ENCODE measurements at places on chromosomes 5 and 9. TPM values are rescaled to one million over a fixed set of nuclear protein-coding genes. Genes with fewer than 3 reads are reported as not detected.

CXCL14 gene
- polyA plus RNA-seq, result not detected

DNA sequence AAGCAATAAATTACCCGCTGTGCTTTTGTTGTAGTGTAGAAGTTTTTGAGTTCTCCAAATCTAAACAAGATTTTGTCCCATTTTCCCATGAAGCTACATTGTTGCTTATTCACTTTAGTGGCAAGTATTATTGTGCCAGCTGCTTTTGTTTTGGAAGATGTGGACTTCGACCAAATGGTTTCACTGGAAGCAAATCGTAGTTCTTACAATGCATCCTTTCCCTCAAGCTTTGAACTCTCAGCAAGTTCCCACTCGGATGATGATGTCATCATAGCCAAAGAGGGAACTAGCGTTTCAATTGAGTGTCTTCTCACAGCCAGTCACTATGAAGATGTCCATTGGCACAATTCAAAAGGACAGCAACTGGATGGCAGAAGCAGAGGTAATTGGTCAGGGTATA, 10.9 kb downstream of the MFAP3 start:
- H3K27me3 ChIP-seq, result no peaks in the 10 kb centered on the region
- DNase-seq, result no peak
- peaks cover 2% of the 10 kb centered on the region for H3K4me1 ChIP-seq
- H3K4me3 ChIP-seq, result no peak overlapping the region
- no peak overlapping the region for H3K27ac ChIP-seq

DNA sequence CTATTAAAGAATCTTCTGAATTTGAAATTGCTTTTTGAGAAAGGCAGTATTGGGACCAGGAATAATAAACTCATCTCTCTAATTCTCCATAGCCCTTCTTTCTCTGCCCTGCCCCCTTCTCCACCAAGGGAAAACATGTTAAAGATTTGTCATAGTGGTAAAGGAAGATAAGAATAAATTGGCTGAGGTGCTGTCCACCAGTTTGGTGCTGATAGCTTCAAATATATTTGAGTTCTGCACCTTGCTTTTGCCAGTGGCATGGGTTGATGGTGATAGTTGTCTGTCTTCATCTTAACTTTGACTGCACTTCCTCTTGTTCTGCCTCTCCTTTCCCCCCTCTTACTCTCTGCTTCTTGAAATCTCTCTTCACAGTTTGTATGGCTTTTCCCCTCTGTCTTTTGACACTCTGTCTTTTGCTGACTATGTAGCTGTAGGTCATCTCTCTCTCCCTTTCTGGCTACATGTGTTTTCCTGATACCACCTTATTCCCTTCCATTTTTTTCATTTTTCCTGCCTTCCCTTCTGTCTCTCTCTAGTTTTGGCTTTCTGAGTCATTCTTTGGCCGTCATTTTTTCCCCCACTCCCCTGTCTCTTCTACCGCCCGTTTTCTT, 56.6 kb downstream of the NDUFS4 start:
- H3K4me3 ChIP-seq, result no peak overlapping the region
- no peaks in the 10 kb centered on the region for H3K36me3 ChIP-seq
- no peaks in the 10 kb centered on the region for H3K27me3 ChIP-seq
- no peak for DNase-seq
- H3K4me1 ChIP-seq, result peaks cover 10% of the 10 kb centered on the region
- no peak overlapping the region for H3K27ac ChIP-seq

ACTBL2 gene
- polyA plus RNA-seq, result not detected

ANKRD55 gene
- 0.13 TPM for polyA plus RNA-seq

- no peaks in the 10 kb centered on the region for H3K36me3 ChIP-seq
- no peak overlapping the region for H3K4me3 ChIP-seq
- H3K27ac ChIP-seq, result no peak overlapping the region
- H3K4me1 ChIP-seq, result no peaks in the 10 kb centered on the region
- DNase-seq, result no peak
Observed at GRCh38 chr9:2494562-2494961, 127.0 kb upstream of the VLDLR start.

- no peaks in the 10 kb centered on the region for H3K36me3 ChIP-seq
- no peak overlapping the region for H3K27ac ChIP-seq
- no peaks in the 10 kb centered on the region for H3K4me1 ChIP-seq
- DNase-seq, result no peak
- H3K27me3 ChIP-seq, result no peaks in the 10 kb centered on the region
- H3K4me3 ChIP-seq, result no peak overlapping the region
Observed at GRCh38 chr9:30015073-30015472, 2369.4 kb upstream of the ACO1 start.

DNA sequence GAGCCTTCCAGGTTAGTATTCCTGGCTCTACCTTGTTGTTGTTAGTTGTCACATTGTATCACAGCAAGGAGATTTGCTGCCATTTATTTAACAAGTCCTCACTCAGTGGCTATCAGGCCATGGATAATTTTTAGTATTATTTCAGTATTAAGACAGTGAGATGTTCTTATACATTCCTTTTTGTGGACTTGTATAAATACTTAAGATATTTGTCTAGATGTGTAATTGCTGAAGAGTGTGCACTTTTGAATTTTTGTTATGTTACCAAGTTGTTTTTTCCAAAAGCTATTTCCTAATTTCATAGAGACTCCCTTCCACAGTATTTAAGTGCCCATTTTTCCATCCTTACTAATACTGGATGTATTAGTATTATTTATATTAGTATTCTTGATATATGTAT, 22.0 kb downstream of the SLC36A1 start:
- no peaks in the 10 kb centered on the region for H3K27me3 ChIP-seq
- no peak overlapping the region for H3K4me3 ChIP-seq
- peaks cover 36% of the 10 kb centered on the region for H3K36me3 ChIP-seq
- DNase-seq, result no peak

DNA sequence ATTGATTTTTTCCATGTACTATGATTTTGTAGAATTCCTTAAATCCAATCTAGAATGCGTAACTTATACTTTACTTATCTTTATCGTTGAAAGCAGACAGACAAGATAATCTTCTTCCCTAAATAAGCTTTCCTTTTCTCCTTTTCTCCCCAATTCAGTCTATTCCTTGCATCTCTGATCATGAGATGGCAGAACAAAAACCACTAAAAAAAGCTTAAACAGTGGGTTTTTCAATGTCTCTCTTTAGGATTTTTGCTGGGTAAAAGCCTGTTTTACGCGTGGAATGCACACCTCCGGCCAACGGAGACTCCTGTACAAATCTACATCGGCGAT, 755 bp downstream of the CDKN2B start:
- H3K4me1 ChIP-seq, result peaks cover 28% of the 10 kb centered on the region
- H3K27me3 ChIP-seq, result peaks cover 51% of the 10 kb centered on the region
- no peak for DNase-seq
- peak overlapping the region; percentile 88 for H3K4me3 ChIP-seq
- H3K27ac ChIP-seq, result no peak overlapping the region

GRCh38 chr9:109767404-109767803, 12.6 kb upstream of the PALM2AKAP2 start:
- H3K36me3 ChIP-seq, result no peaks in the 10 kb centered on the region
- peaks cover 60% of the 10 kb centered on the region for H3K27me3 ChIP-seq
- DNase-seq, result no peak

PTGER4 gene
- polyA plus RNA-seq, result 21.4 TPM

DNA sequence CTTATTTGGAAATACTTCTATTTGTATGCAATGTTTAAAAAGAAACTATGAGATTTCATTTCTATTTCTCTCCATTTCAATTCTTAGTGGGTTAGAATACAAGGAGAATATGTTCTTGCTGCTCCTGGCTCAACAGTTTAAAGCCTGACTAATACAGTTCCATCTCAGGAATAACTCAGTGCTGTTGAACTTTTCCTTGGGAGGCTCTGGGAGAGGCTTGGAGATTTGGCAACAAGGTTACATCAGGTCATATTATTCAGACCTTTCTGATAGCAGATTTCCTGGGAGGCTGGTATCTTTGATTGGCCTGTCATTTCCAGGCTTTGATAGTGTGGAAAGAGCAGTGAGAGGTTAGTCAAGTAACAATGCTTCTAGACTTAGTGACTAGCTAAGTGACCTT, 481.7 kb upstream of the KLF4 start:
- H3K27ac ChIP-seq, result no peak overlapping the region
- H3K4me3 ChIP-seq, result no peak overlapping the region
- H3K36me3 ChIP-seq, result no peaks in the 10 kb centered on the region
- peaks cover 5% of the 10 kb centered on the region for H3K27me3 ChIP-seq
- DNase-seq, result no peak

DOCK2 gene
- polyA plus RNA-seq, result 92.5 TPM

GRCh38 chr5:95102080-95102479, 182.8 kb downstream of the MCTP1 start:
- H3K27me3 ChIP-seq, result no peaks in the 10 kb centered on the region
- no peak overlapping the region for H3K27ac ChIP-seq
- H3K4me1 ChIP-seq, result no peaks in the 10 kb centered on the region
- H3K36me3 ChIP-seq, result no peaks in the 10 kb centered on the region

DNA sequence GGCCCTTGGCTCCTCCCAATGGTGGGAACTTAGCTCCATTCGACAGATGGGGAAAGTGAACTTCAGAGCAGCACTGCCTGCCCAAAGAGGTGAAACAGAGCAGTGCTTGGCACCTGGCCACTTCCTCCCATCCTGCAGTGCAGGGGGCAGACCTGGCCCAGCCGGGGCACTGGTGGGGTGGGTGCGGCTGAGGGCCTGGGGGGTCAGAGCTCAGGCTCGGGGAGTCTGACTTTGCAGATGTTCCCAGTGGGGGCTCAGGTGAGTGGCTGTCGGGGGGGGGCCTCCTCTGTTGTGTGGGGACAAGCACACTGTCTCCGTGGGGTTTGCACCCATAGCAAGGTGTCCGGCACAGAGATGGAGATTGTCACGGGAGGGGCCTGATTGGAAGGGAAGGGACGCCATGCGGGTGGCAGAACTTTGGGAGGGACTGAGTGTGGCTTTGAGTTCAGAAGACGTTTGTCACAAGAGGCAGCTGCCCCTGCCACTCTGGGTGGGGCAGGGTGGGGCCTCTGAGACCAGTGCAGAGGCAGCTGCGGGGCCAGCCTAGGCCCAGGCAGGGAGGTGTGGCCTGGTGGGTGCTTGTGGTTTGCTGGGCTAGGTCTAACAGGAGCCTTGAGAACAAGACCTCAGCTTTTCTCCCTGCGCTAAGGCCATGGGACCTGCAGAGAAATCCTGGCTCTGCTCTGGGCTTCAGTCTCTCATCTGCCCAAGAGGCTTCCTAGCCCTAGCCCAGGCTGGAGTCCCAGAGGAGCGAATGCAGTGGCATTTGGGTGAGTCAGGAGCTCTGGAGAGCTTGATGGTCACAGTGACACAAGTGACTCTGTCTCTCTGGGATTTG, 2.5 kb downstream of the MYMK start:
- no peaks in the 10 kb centered on the region for H3K36me3 ChIP-seq
- no peaks in the 10 kb centered on the region for H3K4me1 ChIP-seq
- no peak for DNase-seq
- no peak overlapping the region for H3K4me3 ChIP-seq
- no peak overlapping the region for H3K27ac ChIP-seq
- peaks cover 19% of the 10 kb centered on the region for H3K27me3 ChIP-seq

CCDC69 gene
- 76.4 TPM for polyA plus RNA-seq

TIMD4 gene
- polyA plus RNA-seq, result not detected

FRRS1L gene
- not detected for polyA plus RNA-seq

- H3K4me3 ChIP-seq, result no peak overlapping the region
- H3K36me3 ChIP-seq, result no peaks in the 10 kb centered on the region
- peaks cover 5% of the 10 kb centered on the region for H3K4me1 ChIP-seq
- H3K27me3 ChIP-seq, result peaks cover 30% of the 10 kb centered on the region
- no peak overlapping the region for H3K27ac ChIP-seq
Observed at GRCh38 chr9:136089697-136090045, 5.4 kb downstream of the NACC2 start.

DNA sequence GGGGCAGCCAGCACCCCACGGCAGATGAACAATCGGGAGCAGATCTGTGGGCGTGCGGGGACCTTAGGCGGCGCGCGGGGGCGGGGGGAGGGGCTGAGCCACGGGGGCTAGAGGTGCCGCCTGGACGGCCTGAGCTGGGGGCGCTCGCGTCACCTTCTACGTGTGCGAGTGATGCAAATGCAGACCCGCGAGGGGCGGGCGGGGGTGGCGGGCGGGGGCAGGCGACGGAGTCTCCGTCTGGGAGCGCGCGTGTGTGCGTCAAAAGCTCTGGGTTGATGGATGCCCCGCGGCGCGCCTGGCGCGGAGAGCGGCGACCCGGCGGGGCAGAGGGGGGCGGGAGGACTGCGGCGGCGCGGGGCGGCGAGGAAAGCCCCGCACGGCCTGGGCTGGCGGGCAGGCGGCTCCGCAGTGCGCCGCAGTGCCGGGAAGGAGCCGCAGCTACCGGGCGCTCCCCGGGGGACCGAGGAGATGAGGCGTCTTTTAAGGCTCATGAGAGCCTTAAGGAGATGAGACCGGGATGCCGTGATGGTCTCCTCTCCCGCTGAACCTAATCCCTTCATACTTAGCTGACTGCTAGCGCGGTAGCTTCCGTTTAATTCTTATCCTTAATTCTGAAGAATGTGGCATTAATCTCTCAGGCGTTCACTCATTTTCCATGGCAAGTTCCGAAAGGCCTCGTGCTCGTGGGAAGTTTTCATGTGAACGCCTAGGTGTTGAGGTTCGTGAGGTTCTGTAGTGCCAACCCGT, 1.5 kb downstream of the SV2C start:
- H3K27ac ChIP-seq, result no peak overlapping the region
- peaks cover 16% of the 10 kb centered on the region for H3K4me1 ChIP-seq
- peaks cover 72% of the 10 kb centered on the region for H3K27me3 ChIP-seq
- no peak for DNase-seq

DNA sequence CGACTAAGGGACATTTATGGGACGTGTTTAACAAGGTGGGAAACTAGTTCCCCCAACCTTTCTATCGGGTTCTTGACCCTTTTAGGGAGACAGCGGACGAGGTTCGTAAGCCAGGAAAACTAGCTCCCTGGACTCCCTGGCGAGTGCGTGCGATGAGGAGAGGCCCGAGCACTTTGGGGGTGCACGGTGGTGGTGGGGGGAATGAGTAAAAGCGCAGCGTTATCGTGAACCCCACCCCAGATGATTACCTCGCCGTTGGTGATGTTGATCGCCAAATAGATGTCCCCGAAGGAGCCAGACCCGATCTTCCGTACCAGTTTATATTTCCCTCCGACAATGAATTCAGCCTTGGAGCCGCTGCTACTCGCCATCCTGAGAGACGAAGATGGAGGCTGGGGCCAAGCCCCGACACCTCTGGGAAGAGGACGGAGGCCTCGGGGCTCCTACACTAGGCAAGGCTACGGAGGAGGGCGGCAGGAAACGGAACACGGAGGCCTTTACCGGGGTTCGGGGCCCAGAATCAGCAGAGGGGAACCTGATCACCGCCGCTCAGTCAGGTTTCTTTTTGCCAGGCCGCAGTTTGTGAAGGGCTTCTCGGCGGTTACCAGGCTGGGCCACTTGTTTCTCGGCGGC, 529 bp downstream of the CSNK1A1 start:
- peak overlapping the region; percentile 96 for H3K4me3 ChIP-seq
- DNase-seq, result no peak
- H3K4me1 ChIP-seq, result peaks cover 24% of the 10 kb centered on the region
- H3K27me3 ChIP-seq, result no peaks in the 10 kb centered on the region
- peak overlapping the region; percentile 99 for H3K27ac ChIP-seq
- H3K36me3 ChIP-seq, result no peaks in the 10 kb centered on the region

GRCh38 chr5:122967085-122967484, 69.4 kb downstream of the PPIC start:
- no peak for DNase-seq
- no peaks in the 10 kb centered on the region for H3K4me1 ChIP-seq
- H3K27ac ChIP-seq, result no peak overlapping the region
- H3K36me3 ChIP-seq, result no peaks in the 10 kb centered on the region
- no peaks in the 10 kb centered on the region for H3K27me3 ChIP-seq
- H3K4me3 ChIP-seq, result no peak overlapping the region

CTSV gene
- polyA plus RNA-seq, result not detected

All from naive B cell (primary cell).